ENCODE measurements at places on chromosomes 13 and 19. TPM values are rescaled to one million over a fixed set of nuclear protein-coding genes. Genes with fewer than 3 reads are reported as not detected.

The TSSK6 gene
- 0.56 TPM for total RNA-seq

The SLC10A2 gene
- total RNA-seq = not detected

The ASF1B gene
- 13.1 TPM for total RNA-seq

The FPR3 gene
- not detected for total RNA-seq

The GYS1 gene
- 38.7 TPM for total RNA-seq

The ADGRE3 gene
- not detected for total RNA-seq

DNA sequence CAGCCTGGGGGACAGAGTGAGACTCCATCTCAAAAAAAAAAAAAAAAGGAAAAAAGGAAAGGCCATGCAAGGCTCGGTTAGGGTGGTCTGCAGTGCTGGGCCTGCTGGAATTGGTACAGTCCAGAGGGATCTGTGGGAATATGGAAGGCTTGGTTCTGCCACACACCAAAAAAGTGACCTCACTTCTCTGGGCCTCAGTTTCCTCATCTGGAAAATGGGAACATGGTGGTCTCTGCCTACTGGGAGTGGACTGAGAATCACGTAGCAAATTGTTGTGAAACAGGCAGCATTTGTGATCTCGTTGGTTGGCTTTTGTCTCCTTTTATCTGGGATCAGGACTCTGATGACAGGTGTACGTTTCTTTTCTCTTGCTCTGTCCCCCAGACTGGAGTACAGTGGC is 7.5 kb downstream of the DNM2 start:
- no peak for DNase-seq

GRCh38 chr13:106096661-106097092 is 438.8 kb downstream of the EFNB2 start:
- no peak for DNase-seq

DNA sequence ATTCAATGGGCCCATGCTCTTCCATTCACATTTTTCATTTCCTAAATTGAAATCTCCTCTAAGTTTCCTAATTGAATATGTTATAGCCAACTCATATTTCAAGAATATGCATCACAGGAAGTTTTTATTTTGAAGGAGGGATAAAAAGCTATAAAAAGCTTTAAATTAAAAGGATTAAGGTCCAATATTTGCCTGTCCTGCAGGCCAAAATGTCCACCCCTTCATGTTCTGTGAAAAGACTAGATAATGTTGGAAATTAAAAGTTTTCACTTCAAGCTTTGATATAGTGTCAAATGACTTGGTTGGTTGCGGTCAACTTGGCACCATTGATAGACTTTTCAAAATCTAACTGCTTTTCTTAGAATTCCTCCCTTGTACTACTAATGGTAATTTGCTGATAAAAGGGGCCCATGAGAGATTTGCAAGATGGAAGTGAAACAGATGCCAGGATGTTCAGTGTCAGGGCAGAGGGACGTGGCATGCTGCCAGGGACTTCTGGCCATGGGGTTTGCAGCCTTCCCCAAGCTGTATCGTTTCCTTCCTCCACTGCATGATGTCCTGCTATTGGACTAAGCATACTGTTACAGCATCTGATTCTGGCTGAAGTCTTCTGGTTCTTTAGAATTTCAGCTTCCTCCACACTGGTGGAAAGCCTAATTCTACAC is 547.3 kb upstream of the MIR17HG start:
- DNase-seq = no peak

GRCh38 chr19:19909654-19910053 is 8.9 kb downstream of the ZNF93 start:
- no peak for DNase-seq

DNA sequence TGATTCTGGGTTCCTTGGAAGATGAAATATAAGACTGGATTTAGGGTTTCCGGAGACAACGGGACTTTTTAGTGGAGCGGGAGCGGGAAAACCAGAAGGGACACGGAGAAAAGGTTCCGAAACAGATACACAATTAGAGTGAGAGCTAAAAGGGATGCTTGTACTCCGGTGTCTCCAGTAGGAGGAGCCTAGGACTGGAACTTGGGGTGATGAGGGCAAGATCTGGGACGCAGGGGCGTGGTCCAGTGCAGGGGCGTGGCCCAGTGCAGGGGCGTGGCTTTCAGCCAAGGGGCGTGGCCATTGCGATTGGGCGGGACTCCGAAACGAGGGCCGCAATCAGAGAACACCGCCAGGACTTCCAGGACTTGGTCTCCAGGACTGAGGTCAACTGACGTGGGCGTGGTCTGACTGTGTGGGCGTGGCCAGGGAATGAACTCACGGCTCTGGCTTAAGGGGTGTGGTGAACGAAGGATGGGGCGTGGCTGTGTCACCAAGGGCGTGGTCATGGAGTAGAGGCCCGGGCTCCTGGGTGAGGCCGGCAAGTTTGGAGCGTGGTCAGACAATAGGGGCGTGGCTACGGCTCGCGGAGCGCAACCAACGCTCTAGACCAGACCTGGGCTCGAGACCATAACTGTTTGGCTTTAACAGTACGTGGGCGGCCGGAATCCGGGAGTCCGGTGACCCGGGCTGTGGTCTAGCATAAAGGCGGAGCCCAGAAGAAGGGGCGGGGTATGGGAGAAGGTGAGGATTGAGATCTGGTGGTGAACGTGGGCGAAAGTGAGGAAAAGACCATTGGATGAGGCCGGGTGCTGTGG is at the start of gene DKKL1:
DKKL1 (plus strand) TSS at position 610 of the 815 bp plus-strand sequence; CDS start at position 732, 122 bp downstream.
- peak; percentile 99 for DNase-seq

GRCh38 chr13:38880397-38880796 is 110.2 kb downstream of the STOML3 start:
- DNase-seq = no peak

DNA sequence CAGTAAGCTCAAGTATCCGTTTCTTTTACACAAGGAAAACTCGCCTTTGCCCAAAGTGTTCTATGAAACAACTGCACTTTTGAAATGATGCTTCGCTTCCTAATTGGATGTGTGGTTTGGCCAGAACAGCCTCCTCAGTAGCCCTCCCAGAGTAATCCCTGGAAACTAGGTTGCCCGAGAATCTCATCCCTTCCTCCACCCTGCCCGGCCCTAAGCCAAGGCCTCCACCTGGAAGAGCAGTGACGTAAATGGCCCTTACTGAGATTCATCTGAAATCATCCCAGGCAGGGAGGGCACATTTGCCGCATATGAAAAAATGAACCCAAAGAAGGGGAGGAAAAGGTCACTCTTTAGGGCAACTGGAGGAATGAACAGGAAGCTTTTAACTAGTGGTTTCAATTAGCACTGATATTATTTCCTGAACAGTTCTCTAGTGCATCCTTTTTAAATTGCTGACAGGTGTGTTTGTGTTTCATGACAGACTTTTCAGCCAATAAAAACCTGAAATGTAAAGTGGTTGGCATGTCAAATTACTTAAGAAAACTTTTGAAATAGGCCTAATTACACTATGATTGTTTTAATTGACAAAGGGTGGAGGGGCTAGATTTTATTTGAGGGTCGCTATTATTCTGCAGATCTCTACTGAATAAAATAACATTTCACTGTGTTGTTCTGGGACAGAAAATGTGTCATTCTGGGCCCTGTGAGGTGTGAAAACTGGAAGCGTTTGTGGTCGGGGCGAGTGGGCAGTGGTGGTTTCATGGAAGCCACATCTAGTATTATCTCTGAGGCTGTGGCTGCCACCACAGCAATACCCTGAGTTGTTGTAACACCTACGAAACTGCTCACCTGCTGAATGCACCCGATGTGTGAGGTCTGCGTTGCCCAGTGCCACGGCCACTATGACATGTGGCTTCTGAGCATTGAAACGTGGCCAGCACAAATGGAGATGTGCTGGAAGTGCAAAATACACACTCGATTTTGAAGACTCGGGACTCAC is 112.1 kb downstream of the ZIC5 start:
- DNase-seq = no peak

- peak; percentile 66 for DNase-seq
Observed at GRCh38 chr13:23673867-23674605, 103.8 kb downstream of the TNFRSF19 start.

GRCh38 chr13:114225610-114226009 is 9.1 kb upstream of the CDC16 start:
- DNase-seq = no peak

GRCh38 chr13:108734676-108735075 is 105.3 kb downstream of the MYO16 start:
- DNase-seq = no peak

GRCh38 chr13:107066355-107066754 is 498.4 kb upstream of the ARGLU1 start:
- DNase-seq = peak; percentile 79

DNA sequence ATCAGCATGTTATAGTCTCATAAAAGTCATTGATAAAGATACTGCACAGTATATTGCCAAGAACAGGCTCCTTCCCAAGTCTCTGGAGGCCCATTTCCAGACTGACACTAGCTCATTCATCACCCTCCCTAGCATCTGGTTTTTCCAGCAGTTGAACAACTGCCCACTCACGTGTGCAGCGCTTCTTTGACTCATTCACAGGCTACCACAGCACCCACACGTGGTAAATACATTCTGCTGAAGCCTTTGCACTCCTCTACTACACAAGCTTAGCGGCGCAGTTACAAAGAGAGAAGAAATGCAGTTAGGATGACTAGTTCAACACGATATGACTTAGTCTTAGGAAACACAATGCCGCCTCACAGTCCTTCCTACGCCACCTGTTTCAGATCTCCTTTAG is 87.7 kb downstream of the DOCK9 start:
- peak; percentile 74 for DNase-seq

- DNase-seq = no peak
Observed at GRCh38 chr13:59689057-59689456, 474.7 kb downstream of the DIAPH3 start.

DNA sequence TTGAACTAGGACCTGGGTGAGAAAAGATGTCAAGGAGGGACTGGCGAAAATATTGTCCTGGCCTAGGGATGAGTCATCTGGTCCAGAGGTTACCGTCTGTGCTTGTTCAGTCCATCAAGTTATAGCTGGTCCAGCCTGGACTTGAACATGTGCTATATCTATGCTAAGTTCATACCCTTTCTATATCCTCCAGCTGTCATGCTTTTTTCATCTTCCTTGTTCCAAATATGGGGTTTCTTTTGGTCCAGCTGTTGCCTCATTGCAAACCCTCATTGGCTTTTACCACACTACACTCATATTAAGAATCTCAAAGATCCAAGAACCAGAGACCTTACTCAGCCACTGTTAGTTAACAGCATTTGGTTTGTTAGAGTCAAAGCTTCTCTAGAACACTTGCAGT is 19.1 kb upstream of the KLF12 start:
- no peak for DNase-seq

DNA sequence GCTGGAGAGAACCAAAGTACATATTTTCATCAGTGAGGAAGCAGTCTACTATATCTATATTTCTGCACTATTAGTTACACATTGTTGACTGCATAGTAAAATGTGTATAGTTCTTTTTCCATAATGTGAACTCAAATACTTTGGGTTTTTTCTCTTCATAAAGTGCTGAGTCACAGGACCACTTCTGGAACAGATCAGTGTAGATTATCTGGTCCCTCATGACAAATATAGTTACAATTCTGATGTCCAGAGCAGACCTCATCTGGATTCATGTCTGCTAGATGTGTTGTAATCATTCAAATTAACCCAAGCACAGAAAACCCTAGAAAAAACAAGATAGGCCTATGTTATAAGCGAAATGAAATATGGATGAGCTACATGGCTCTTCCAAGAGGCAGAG is 171.4 kb downstream of the SUCLA2 start:
- peak; percentile 21 for DNase-seq

DNA sequence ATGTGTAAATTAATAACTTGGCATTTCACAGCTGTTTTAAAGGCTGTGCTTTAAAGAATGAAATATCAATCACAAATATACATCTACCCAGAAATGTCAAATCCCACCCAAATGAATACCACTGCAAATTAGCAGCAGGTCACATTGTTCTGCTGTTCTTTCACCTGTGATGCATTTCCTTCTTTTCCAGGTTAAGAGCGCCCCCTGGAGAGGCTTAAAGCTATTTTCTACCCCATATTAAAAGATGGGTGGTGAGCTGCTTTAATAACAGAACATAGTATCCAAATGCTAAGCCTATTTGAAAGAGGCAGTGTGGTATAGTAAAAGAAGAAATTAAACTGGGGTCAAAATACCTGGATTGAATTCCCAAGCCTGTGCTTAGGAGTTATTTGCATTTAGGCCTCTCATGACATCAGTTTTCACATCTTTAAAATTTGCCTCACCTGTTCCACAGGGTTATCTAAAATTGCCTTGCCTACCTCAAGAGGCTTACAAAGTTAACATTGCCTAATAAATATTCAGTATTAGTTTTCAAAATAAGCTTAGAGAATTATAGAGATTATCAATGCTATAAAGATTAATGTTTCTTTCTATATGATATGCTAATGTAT is 396.9 kb upstream of the SLITRK5 start:
- peak; percentile 47 for DNase-seq

- no peak for DNase-seq
Observed at GRCh38 chr19:2699413-2700140, 2.9 kb downstream of the GNG7 start.

DNA sequence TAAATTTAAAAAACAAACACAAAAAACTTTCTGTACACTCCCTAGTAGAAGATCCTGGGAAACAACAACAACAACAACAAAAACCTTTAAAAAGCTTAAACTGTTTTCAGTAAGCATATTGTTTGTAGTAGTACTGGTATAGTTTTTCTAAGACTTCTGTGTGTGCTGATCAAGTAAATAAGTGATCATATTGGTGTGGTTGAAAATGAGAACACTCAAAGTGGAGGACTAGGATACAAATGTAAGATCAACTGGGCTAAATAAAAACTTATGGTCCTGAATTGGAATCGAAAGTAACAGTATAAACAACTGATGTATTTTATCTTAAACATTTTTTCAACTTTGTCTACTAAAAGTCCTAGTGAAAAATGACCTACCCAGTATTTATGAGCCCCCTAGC is 135.5 kb downstream of the FOXO1 start:
- no peak for DNase-seq

- DNase-seq = peak; percentile 20
Observed at GRCh38 chr13:95620030-95620824, 24.3 kb downstream of the DZIP1 start.

DNA sequence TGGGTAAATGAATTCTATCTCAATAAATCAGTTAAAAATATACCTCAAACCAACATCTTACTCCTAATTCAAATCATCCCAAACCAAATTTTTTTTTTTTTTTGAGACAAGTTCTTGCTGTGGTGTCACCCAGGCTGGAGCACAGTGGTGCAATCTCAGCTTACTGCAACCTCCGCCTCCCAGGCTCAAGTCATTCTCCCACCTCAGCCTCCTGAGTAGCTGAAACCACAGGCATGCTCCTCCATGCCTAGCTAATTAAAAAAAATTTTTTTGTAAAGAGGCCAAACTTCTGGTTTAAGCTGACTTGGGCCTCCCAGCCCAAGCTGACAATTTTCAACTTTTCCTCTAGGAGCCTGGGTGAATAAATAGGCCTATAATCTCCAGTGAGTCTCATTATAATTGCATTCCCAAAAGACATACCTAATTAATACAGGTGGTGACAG is 22.1 kb upstream of the OLFM2 start:
- DNase-seq = peak; percentile 91

DNA sequence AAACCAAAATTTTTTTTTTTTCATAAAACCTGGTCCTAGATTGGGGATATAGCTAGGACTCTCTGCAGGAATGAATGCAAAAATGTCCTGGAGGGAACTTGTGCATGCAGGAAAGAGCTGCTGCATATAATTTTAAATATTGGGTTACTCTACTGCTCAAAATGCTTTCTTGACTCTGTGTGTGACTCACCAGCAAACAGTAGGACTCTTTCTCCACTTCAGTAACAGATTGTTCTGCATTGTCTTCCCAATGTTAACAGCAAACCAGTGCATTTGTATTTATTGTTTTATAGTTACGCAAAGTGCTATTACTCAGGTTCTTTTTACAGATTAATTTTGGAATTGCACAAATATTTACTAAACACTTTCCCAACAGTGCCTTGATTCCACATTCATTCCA is 163.7 kb upstream of the KL start:
- DNase-seq = peak; percentile 40
